Chondrocyte (in vitro differentiated cells): ENCODE measurements at places on chromosomes 7 and 10.
A peak's percentile ranks its signal among the peaks of the same experiment; 100 is the strongest.

DNA sequence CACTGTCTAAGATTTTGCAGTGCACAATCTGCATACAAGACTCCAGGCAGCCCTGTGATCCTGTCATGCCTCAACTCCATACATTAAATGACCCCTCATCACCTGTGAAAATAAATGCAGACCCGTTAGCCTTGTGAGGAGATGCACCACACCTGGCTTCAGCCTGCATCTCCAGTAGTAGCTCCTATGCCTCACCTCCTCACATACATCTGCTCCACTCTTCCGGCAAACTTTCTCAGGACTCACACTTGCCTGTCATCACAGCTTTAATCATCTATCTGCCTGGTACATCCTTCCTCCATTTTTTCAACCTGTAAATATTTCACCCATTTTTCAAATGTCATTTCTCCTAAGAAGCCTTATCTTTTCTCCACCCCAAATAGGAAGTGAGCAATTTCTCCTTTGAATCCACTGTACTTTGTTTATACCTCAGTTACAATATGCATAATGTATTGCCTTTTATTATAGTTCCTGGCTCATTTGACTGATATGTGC lies 39.3 kb upstream of the ABCB5 start:
- DNase-seq: no peak

DNA sequence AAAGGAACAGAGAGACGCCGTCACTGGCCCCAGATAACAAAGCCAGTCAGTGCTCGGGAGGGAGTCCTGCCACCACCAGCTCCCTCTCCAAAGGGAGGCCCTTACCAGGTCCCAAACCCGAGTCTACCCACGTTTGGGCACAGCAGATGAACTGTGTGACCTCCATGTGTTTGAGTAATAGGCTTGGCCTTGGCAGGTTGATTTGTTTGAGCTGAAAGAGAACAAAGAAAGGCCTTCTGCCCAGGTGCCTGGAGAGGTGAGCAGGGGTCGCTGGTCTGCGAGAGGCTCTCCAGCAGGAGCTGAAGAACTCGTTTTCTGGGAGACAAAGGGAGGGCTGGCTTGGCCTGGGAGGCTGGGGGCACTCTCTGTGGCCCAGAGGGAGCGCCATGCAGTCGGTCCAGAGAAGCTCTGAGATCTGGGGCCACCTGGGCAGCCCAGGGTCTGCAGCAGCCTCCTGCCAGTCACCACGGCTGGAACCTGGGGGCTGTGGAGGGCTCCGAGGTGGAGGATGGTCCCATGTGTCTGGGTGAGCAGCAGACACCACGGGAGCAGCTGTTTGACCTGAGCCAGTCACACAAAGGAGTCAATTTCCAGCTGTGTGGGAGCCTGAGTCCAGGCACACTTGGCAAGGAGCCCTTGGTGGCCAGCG lies 99.7 kb downstream of the PAXIP1 start:
- peak; percentile 67 for DNase-seq

DNA sequence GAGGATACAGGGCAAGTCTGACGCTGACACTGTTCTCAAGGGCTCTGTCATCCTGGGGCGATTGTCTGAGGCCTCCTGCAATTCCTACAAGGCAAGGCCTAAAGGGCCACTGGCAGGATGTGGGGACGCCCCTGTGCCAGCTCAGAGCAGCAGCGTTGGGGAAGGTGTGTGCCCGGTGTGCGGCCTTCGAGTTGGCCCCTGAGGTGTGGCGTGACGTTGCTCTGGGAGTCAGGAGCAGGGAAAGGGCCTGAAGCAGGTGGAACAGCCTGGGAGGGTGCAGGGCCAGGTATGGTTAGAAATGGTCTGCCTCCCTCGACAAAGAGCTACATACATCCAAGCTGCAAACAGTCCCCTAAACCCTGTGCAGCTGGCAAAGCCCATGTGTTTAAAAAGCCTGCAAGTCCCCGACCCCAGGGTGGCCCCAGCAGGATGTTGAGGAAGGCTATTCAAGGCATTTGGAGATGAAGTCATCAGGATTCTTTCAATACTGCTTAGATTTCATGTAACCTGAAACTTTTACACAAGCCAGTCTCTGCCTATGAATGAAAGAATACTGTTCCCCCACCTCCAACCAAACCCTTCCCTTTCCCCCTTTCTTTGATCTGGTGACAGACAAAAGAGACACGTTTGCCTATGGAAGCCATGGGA lies 142.5 kb upstream of the TNS3 start:
- peak; percentile 56 for DNase-seq

- no peak for DNase-seq
Measured at GRCh38 chr7:94634502-94634901, 21.4 kb downstream of the SGCE start.

- DNase-seq: no peak
Measured at GRCh38 chr7:98203261-98203963, 7.8 kb upstream of the BHLHA15 start.

GRCh38 chr10:70405037-70405824 lies 1.3 kb downstream of the EIF4EBP2 start:
- DNase-seq: no peak

GRCh38 chr7:42351316-42351935 lies 114.4 kb upstream of the GLI3 start:
- DNase-seq: no peak

DNA sequence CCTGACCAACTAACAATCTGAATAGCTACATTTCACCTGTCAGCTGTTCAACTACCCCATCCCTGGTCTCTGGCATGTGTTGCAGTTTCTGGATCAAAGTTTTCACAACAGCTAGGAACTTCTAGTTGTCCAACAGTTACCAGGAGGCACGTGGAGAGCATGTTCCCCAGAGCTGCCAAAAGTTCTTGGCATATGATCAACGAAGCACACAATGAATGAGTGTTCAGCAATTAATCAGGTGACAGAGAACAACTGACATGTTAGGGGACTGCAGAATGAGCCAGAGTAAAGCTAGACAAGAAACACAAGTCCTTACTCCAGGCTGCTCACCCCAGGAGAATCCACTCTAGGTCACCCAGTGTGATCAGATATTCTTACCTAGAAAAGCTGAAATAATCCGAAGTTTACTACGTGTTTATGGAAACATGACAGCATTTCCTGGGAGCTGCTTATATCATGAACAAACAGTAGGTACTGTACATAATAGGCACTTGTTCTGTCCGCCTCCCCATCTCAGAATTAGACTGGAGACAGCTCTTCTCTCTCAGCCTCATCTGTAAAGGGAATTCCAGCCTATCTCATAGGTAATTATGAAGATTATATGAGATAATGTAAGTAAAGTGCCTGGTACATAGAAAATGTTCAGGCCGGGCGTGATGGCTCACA lies 50.6 kb downstream of the ZNF438 start:
- DNase-seq: no peak

GRCh38 chr10:77245953-77246352 lies 391.7 kb downstream of the KCNMA1 start:
- no peak for DNase-seq

DNA sequence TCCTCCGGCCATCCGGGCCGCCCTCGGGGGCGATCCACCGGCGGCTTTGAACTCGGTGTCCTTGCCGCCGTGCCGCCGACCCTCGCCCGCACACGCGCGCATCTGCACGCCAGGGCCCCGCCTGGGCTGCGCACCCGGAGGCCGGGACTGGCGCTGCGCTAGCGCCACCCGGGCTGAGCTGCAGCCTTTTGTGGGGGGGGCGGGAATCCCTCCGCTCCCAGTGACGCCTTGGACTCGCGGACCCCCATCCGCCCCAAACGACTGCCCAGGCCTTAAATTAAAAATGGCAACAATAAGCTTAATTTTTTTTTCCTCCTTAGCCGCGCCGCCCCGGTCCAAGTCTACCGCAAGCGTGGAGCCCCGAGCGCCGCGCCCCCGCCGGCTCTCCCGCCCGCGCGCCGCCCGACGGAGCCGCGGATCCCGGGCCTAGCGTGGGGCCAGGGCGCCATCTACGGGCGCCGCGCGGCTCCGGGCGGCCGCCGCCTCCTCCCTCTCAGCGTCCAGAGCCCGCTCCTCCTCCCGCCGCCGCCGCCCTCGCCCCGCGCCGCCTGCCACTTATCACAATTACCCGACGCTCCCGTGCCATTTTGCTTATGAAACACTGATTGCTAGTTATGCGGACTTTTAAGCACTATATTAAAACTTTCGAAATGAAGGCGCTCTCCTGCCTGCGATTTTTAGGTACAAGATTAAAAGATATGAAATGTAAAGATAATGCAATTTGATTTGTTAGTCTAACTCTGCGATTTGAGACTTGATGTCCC lies 7.5 kb upstream of the EBF3 start:
- no peak for DNase-seq

- no peak for DNase-seq
Measured at GRCh38 chr10:129877773-129878371, 86.2 kb downstream of the EBF3 start.

DNA sequence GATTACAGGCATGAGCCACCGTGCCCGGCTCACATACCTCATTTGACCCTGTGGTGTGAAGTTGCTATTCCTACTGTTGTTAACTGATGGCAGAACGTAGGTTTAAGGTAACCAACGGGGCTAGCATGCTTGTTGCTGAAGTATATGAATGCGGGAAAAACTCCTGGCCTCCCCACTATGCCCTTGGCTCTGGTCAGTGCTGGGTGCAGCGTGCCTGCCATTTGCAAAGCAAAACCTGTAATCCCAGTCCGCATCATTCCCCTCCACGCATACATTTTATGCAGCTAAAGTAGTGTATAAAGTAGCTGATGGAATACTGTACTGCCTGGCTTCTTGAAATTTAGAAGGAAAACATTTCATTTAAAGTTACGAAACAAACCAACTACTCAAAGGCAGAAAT lies 273.3 kb downstream of the SDK1 start:
- no peak for DNase-seq

- DNase-seq: no peak
Measured at GRCh38 chr7:157204134-157204533, 65.4 kb downstream of the UBE3C start.

DNA sequence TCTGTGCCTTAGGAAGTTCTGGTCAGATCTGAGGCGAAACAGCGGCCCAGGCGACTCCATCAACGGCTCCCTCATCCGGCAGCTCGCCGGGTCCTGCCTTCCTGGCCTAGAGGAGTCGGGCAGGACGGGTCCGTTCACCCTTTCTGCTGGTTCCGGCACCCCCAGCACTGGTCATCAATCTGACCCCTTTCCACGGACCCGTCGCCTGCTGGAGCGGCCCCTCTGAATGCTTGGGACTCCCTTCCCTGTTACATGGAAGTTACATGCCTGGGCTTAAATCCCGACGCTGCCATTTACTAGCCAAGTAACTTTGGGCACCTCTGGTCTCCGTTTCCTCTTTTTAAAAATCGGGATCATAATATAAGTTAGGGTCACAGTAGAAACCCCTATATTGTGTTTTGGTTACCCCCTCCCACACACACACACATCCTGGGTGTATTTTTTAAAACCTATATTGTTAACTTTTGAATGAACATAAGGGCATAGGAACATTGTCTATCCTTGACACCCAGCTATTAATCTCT lies 607 bp upstream of the GGCT start:
- DNase-seq: no peak

DNA sequence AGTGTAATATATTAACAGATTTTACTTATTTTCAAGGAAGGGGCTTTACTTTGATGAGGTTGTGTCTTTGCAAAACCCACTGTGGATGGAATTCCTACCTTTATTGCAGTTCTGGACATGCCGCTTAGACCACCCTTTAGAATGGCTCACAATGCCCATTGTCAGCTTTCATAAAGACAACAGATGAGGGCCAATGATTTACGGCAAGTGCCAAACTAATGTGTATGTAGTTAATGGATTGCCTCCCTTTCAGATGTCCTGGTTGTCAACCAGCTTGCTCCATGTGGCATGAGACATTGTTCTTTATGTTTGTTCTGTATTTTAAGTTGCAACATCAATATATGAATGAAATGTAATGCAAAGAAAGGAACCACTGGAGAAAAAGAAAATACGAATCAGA lies 35.0 kb upstream of the ELMO1 start:
- DNase-seq: no peak

DNA sequence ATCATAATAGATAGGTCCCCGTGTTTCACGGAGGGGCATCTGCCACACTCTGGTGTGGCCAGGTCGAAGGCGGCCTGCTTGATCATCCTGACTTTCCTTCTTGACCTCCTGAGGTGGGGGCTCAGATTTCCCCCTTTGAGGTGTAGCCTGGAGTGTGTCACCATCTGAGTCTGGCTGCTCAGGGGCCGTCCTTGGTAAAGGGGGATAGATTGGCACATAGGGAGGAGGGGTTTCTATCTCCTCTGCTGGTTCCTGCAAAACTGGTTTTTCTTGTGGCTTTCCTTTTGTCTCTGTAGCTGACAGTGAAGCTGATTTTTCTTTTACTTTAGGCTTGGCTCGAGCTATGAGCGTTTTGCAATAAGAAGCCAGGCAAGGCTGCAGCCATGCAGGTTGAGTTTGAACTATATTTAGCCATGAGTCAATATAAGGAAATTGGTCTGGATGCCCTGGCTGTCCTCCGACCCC lies 7.1 kb upstream of the ZNF117 start:
- DNase-seq: no peak

DNA sequence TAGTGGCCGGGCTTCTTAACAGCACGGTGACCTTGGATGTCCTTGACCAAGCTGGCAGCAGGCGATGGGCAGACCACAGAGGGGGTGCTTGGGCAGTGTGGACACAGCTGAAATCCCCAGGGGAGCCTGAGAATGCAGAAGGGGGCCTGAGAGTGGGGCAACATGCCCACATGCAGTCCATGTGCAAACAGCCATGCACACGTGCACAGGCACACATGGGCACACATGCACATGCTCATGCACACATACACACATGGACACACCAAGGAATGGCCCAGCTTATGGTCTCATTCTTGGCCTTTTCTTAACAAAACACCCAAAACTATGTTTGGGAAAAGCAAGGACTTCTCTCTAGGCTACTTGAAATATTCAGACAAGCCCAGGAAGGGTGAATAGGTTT lies 483.9 kb upstream of the MKI67 start:
- no peak for DNase-seq
